ENCODE measurements at places on chromosomes 4 and X.
A peak's percentile ranks its signal among the peaks of the same experiment; 100 is the strongest.

GRCh38 chr4:121726642-121727268 is 30.0 kb upstream of the ANXA5 start:
- peak; percentile 29 for DNase-seq

DNA sequence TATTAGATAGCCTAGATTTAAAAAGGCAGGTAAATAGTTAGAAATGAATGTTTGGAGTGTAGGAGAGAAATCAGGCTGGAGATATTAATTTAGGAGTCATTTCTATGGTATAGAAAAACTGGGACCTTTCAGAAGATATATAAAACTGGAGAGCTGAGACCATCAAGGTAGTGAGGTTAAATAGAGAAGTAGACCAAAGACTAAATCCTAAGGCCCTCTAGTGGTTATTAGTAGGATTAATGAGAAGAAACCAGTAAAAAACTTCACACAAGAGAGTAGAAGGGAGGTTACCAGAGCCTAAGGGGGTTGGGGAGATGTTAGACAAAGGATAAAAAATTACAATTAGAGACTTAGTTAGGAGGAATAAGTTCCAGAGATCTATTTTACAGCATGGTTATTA is 351.0 kb upstream of the SPANXN1 start:
- no peak for DNase-seq

DNA sequence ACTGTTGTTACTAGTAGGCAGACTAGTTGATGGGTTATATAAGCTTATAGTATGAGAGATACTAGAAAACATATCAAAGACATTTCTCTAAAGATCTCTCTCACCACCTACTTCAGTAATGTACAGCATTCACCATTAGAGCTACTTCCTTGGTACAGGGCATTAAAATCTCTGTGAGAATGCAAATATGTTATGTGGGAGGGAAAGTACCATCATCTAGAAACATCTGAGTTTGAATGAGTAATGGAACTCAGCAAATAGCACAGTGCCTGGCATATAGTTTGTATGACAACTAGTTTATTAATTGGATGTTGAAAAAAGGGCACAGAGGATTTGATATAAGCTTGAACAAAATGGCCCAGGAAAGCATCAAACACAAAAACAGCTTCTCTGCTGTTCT is 211.1 kb downstream of the GLUD2 start:
- no peak for DNase-seq

DNA sequence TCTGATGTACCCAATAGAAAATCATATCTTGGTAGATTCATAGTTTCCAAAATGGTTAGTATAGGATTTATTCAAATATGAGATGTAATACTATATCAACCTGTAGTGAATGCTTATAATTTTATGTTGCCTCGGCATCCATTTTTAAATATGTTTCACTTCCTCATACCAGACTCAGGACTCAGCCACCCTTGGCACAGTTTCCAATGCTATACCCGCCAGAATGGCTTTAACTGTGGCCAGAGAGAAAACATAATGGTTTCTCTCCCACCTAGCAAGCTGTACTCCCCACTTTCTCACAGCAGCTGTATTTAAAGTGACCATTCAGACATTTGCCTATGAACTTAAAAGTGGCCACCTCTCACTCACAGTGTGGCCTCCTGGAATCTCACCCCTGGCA is 466.6 kb upstream of the PABPC4L start:
- DNase-seq, result no peak

DNA sequence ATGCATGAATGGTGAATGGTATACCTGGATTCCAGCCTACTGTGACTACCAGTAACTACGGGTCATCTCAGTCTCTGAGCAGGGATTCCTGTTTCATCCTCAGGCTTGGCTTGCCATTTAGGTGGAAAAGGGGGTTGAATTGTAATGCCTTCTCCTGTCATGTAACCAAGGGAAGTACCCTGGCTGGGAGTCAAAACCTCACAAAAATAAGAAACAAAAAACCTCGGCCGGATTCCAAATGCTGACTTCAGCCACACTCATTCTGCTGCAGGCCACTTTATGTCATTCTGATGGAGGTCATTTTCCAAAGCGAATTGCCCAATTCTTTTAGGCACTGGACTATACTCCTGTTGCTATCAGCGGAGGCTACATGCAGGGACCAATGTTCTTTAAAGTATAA is 324.7 kb downstream of the LDB2 start:
- DNase-seq, result peak; percentile 50
